LHCN-M2 (cell line): ENCODE measurements at places on chromosomes 1 and 21.

DNA sequence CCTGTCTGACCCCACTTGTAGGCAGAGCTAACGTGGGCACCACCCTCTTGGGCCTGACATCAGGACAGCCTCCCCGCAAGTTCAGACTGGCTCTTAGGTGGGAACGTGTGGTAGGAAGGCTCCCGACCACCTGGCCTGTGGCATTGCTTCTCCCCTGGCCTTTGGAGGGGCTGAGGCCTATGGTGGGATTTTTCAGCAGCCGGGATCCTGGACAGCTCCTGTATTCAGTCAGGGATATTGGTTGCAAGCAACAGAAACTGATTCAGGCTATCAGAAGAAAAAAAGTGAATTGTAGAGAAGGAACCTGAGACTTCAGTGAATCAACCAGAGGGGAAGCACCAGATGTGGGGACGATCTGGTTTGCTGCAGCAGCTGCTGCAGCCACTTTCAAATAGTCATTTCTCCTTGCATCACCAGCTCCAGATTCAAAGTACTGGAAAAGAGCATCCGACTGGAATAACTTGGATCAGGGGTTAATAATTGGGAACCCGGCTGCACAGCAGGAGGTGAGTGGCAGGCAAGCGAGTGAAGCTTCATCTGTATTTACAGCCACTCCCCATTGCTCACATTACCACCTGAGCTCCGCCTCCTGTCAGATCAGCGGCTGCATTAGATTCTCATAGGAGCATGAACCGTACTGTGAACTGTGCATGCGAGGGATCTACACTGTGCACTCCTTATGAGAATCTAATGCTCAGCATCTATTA, 5.9 kb downstream of the RNF186 start:
- DNase-seq, result no peak

GRCh38 chr1:230143534-230143933, 76.5 kb downstream of the GALNT2 start:
- no peak for DNase-seq

DNA sequence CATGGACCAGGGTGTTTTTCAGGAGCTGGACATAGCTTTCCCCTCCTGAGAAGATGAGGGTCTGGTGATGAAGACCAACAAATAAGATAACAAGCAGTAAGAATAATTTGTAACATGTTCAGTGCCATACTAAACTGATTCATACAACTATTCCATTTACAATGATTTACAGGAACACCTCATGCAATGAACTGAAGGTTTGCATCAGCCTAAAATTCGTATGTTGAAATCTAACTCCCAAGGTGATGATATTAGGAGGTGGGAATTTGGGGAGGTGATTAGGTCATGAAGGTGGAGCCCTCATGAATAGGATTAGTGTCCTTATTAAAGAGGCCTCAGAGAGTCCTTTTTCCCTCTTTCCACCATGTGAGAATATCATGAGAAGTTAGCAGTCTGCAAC, 15.9 kb upstream of the NIBAN1 start:
- no peak for DNase-seq

GRCh38 chr1:100530880-100531487, 7.0 kb upstream of the GPR88 start:
- DNase-seq, result peak; percentile 90

DNA sequence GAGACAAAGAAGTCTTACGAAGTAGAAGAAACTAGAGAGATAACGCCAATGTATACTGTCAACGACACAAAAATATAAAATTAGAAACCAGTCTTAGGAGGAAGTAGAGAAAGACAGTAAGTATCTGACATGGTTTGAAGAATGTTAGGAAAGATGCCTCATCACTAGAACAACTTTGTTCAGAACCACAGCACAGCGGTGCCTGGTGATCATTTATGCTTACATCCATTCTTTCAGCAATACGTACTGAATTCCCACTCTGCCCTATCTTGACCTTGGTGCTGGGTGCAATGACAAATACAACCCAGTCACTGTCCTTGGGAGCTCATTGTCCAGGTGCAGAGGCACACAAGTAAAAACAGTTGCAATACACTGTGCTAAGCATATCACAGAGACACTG, 104.4 kb downstream of the TM2D1 start:
- no peak for DNase-seq

DNA sequence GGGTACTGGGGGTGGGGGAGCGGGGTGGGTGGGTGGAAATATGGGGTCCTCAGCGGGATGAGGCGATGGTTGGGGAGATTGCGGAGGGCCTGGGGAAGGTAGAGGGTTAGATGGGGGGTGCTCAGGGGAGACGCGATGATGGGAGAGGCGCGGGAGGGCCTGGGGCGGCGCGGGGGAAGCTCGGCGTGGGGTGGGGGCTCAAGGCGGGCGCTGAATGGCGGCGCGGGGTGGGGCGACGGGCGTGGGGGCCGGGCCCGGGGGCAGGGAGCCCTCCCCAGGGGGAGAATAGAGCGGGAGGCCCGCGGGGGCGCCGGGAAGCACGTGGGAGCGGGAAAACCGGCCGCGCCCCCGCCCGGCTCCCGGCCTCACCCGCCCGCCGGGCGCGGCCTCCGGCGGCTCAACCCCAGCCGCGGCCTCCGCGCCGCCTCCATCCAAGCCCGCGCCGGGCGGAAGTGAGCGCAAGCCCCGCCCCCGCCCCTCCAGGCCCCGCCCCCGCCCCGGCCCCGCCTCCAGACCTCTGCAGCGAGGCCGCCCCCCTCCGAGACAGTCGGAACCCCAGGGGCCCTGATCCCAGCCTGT, at the start of gene FAAP20:
Gene FAAP20 (minus strand): TSS at position 454 of the 579 bp plus-strand sequence. CDS start 23 bp downstream, at position 431.
- no peak for DNase-seq

GRCh38 chr1:3881193-3881480, 18.9 kb downstream of the C1orf174 start:
- DNase-seq, result no peak

- DNase-seq, result no peak
Observed at GRCh38 chr1:201362906-201363305, 14.6 kb downstream of the TNNT2 start.

- DNase-seq, result no peak
Observed at GRCh38 chr1:27934818-27935549, at the start of gene SMPDL3B. TSS of gene SMPDL3B (plus strand) at chr1:27935000. CDS start at chr1:27935184, 184 bp downstream.

DNA sequence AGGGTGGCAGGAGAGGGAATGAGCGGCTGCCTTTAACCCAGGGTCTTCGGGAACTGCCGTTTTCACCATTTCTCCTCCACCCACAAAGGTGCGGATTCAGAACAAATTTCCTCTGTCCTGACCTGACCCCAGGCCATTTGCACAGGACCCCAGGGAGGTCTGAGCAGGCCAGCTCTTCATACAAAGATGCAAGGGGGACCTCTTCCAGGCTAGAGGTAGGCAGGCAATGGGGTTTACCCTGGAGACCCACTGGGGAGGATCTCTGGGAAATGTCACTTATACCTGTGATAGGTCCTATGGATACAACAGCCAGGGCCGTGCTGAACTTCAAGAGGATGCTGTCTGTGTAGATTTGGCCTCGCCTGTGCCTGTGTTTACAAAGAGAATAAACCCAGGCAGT, 89.7 kb upstream of the VAMP3 start:
- DNase-seq, result no peak

- DNase-seq, result no peak
Observed at GRCh38 chr21:41397471-41397891, 28.6 kb upstream of the MX1 start.

GRCh38 chr1:109391626-109392025, 6.1 kb downstream of the SORT1 start:
- no peak for DNase-seq
